ENCODE measurements at places on chromosomes 2 and 18.

- DNase-seq: no peak
Measured at GRCh38 chr2:166337932-166338331, 37.8 kb downstream of the SCN9A start.

GRCh38 chr2:9071584-9072124, 68.2 kb upstream of the MBOAT2 start:
- DNase-seq: no peak

- no peak for DNase-seq
Measured at GRCh38 chr2:73902284-73902683, 9.5 kb downstream of the ACTG2 start.

DNA sequence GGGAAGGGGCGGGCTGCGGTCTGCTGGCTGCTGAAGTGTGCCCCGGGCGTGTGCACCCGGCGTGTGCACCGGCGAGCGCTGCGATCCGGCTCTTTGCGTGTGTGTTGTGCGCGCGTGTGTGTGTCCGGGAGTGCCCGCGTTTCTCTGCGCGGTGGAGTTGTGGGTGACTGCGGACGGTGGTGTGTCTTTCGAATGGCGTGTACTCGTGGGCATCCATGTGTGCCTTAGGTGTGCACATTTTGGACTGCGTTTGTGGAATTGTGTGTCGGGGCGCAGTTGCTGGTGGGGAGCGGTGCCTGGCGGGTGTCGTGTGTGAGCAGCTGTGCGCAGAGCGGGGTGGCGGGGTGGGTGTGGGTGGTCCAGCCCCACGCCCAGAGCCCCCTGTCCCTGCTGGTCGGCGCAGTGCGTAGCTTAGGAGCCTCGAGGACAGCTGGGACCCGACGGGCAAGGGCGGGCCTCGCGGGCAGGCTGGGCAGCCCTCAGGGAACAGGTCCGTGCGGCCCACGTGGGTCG, 533 bp downstream of the HPCAL1 start:
- DNase-seq: no peak

- DNase-seq: no peak
Measured at GRCh38 chr2:38552259-38552658, 50.5 kb downstream of the HNRNPLL start.

GRCh38 chr2:207660994-207661393, 35.8 kb upstream of the METTL21A start:
- no peak for DNase-seq

DNA sequence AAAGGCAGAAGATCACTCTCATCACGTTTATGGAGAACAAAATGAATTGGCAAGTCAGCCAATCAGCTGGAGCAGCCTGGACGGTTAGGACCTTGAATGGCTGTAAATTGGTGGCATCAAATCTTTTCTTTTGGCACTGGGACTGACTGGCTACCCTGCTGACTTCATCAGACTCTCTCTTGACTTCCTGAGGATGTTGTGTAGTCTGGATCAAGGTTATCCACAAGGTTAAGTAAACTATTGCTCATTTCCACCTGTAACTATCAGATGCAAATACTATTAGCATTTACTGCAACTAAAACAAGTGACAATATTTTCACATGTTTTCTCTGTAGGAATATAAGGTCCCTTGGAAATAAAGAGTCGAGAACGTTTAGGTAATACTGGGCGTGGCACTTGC, 134.3 kb upstream of the RASGRP3 start:
- no peak for DNase-seq

All from T-helper 9 cell (primary cell).